ENCODE measurements at places on chromosomes 7 and 10.

GRCh38 chr10:978826-979421 is 9.3 kb upstream of the GTPBP4 start:
- DNase-seq, result no peak

DNA sequence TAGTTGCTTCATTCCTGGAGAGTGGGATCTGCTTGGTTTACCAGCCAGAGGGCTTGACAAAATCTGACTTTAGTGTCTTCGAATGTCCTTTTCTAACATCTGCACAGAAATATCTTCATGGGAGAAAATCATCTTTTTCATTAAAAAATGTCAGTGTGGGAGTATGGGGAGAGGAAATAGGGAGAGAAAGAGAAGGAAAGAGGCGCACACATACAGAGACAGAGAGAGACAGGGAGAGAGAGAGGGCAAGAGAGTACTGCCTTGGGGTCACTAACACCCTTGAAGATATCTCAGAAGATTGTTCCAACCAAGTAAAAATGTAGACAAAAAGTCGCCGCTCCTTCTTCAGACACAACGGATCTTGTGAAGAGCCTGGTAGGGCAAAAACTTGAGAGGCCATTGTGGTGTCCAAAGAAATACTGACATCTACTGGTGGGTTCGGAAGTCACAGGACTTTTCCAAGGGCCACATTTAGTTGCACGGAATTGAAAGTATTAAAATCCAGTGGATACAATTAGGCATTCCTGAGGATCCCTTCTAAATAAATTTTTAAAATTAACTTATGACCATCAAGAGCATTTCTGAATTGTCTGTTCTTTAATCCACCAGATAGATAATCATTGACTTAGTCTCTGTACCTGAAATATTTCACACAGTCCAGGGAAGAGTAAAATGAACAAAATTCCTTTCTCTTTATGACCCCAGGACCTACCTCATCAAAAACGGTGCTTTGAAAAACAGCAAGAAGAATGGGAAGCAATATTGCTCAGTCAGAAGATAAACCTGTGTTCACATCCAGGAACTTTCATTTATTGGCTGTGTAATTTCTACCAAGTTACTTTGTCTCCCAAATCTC is 29.7 kb downstream of the VIM start:
- no peak for DNase-seq

DNA sequence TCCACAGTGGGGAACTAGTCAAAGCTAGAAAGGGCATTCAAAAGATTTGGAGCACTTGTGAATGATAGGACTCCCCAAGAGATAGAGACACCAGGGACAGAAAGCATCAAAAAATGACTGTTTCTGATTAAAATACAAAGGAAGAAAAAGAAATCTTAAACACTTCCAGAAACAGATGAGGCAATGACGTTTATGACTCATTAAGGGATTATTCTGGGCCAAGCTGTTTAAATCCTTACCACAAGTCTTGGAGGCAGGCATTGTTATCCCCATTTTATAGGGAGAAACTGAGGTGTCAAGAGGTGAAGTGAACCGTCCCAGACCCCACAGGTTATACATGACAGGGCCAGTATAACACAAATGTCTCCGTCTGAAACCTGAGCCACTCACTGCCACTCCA is 68.3 kb upstream of the AMPH start:
- no peak for DNase-seq

DNA sequence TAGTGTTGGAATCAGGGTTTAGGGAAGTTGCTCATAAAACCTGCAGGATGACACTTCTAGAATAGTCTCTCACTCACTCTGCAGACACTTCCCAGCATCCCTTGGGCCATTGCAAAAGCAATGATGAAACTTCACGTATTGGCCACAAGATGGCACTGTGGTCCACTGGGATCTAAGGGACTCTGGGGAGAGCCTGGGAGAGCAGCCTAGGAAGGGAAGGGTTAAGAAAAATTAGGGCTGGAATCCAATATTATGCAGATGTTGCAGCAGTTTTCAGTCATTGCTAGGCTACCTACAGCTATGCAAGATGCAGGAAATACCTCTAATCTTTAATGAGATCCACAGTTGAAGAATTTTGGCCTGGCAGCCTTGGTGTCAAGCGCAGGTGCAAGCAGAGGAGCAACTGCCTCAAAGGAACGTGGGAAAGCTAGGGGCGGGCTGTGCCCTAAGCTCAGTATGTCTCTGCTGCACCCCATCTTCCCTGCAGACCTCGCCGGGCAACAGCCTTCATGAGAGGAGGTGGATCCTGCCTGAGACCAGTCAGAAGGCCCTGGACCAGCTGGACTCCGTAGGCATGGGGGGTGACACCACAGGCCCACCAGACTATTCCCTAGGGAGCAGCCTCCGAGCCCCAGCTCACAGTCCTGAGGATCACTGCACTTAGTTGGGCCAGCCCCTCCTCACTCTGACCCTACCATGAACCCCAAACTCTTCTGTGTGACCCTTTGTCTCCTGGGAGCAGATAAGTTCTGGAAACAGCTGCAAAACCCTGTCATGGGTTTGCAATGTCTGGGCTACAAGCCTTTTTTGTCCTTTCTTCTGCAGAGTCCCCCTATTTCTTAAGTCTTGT is 127.9 kb upstream of the PRSS58 start:
- DNase-seq, result no peak

DNA sequence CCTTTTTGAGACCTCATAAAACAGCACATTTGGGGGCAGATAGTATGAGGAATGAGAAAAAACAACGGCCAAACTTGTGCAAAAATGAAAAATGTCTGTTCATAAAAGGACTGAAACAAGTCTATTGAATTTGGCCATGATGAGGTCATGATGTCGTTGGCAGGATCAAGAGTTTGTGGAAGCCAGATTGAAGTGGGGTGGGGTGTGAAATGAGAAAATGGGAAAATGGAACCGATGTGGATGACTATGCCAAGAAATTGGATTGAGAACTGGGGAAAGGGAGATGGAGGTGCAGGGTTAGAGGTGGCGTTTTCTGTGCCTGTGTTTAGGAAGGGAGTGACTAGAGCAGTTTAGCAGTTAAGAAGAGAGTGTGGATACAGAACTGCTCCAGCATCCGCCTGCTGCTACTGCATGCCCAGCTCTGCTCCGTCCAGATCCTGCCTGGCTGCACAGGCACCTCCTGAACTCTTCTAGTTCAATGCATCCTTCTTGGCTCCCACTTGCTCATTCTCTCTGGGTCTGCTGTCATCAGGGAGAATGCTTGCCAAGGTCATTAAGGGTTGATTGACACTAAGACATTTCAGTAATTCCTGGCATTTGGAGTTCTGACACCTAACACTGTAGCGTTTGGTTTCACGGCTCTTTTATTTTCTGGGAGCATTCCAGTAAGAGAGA is 111.9 kb downstream of the GALNT17 start:
- DNase-seq, result no peak

GRCh38 chr10:68047554-68048327 is 27.3 kb downstream of the HERC4 start:
- DNase-seq, result no peak

- no peak for DNase-seq
Measured at GRCh38 chr7:104980841-104981671, 32.9 kb upstream of the KMT2E start.

- DNase-seq, result no peak
Measured at GRCh38 chr7:18020138-18020715, 7.4 kb downstream of the PRPS1L1 start.

GRCh38 chr10:111037858-111038257 is 39.0 kb upstream of the ADRA2A start:
- DNase-seq, result no peak

DNA sequence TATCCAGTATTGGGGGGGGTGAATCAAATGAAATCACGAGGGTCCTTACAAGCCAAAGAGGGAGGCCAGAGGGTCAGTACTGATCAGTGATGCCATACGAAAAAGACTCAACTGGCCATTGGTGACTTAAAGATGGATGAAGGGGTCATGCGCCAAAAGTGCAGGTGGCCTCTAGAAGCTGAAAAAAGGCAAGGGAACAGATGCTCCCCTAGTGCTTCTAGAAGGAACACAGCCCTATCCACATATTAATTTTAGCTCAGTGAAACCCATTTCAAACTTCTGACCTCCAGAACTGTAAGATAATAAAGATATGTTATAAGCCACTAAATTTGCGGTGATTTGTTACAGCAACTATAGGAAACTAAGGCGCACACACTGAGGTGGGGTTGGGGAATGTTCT is 62.5 kb downstream of the ABI1 start:
- no peak for DNase-seq

DNA sequence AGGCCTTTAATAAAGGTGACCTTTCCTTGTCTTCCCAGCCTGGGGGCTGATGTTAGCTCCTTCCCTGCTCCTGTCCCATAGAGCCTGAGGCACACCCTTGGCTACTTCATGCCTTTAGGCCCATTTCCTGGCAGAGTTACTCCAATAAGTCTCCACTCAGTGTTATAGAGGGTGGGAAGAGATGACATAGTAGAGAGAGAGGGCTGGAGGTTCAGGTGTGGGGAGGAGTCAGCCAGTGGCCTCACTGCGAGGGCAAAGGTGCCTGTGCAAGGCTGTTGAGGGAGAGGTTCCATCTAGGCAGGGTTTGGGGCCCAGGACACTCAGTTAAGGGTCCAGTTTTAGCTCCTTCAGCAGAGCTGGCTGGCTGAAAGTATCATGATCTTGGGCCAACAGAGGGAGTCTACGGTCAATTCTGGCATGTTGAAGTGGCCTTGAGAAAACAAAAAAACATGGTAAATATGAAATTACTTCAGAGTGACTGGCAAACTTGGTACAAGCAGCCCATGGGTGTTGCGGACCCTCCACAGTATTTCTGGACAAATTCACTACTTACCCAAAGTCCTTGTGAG is 67.9 kb downstream of the ZNF783 start:
- DNase-seq, result no peak

- no peak for DNase-seq
Measured at GRCh38 chr10:89207181-89207800, at the start of gene CH25H. Gene CH25H (minus strand): TSS chr10:89207317. CDS start chr10:89207292, 25 bp downstream.

GRCh38 chr10:96846395-96846794 is 14.3 kb downstream of the LCOR start:
- no peak for DNase-seq

GRCh38 chr7:110827936-110828335 is 263.0 kb upstream of the LRRN3 start:
- DNase-seq, result no peak

GRCh38 chr7:32868116-32868515 is 23.4 kb downstream of the KBTBD2 start:
- DNase-seq, result no peak

DNA sequence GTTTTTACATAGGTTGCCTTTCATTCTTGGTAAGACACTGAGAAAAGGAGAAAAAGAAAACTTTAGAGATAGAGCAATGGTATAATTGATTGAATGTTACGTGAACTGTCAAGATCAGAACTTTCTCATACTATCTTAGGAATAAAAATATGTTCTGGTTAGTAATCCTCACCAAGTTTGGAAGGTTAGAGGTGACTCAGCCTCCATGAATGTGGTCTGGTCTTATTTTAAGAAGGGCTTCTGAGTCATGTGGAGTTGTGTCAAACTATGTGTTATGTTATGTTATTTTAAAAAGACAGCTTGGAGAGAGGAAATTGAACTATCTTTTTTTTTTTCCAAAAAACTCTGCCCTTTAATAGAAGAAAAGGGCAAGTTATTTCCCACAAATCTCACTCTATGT is 458.6 kb upstream of the KLF6 start:
- DNase-seq, result no peak

DNA sequence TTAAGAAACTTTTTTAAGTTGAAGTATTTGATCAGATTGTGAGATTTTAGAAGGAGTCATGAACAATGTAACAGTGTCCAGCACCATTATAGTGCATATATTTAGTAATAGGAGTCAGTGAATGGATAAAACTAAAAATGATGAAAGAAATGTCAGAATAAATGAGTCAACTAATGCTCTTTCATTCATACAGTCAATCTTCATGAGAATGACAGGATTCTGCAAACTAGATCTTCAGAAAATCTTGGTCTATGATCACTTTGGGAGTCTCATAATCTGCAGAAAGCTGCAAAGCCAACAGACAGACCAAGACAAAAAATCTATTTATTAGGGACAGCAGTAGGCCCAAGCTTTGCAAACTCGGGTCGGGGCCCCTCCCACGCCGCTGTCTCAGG is 710 bp downstream of the RNLS start:
- DNase-seq, result no peak

- DNase-seq, result no peak
Measured at GRCh38 chr7:156656598-156656997, 16.0 kb downstream of the RNF32 start.

DNA sequence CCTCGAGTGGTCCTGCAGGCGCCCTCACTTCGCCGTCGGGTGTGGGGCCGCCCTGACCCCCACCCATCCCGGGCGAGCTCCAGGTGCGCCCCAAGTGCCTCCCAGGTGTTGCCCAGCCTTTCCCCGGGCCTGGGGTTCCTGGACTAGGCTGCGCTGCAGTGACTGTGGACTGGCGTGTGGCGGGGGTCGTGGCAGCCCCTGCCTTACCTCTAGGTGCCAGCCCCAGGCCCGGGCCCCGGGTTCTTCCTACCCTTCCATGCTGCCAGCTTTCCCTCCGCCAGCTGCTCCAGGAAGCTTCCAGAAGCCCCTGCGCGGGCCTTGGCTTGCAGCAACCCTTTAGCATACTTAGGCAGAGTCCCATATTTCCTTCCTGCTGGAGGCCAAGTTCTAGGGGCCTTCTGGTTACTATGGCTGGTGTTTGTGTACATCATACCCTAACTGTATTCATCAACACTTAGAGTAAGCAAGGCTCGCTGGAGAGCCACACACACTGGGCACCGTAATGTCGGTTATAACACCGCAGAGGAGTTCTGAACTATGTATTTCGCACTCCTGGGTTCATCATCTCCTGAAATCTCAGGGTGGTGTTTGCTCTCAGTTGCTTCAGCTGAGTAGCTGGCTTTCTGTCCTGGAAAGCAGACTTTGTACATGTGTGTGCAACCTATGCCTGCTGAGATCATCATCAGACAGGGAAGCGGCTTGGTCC is 471 bp downstream of the MGMT start:
- DNase-seq, result no peak

DNA sequence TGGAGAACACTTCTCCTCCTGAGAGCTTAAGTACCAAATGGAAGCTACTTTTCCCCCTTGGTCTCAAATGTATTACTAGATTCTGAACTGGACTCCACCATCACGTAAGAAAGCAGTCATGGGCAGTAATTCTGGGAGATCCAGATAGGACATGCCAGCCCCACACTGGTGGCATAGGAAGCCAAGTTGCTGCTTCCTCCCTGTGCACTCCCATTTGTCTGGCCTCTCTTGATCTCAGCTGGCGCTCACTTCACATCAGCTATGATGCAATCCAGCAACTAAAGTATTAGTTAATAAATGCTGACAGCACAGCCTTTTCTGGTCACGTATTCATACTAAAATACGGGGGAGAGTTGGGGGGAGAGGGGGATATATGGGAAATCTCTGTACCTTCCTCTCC is 3.4 kb upstream of the IL6 start:
- no peak for DNase-seq

DNA sequence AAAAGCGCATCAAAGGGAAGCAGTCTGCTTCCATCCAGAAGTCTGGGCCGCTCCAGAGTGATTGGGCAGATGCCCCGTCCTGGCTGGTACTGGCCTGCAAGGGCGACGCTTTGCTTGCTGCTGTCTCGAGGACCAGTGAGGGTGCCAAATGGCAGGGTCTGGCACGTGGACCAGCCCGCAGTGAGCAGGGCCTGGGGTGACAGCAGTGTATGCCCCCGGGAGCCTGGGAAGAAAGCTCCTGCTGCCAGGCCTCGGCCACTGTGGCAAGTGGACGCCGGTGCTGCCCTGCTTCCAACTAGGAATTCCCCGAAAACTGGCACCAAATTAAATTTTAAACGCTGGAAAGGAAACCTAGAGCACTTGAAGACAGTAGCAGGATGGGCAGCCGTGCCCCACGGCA is 357.0 kb upstream of the MKI67 start:
- DNase-seq, result no peak
